ENCODE measurements at places on chromosomes 2 and 18.
A peak's percentile ranks its signal among the peaks of the same experiment; 100 is the strongest.

DNA sequence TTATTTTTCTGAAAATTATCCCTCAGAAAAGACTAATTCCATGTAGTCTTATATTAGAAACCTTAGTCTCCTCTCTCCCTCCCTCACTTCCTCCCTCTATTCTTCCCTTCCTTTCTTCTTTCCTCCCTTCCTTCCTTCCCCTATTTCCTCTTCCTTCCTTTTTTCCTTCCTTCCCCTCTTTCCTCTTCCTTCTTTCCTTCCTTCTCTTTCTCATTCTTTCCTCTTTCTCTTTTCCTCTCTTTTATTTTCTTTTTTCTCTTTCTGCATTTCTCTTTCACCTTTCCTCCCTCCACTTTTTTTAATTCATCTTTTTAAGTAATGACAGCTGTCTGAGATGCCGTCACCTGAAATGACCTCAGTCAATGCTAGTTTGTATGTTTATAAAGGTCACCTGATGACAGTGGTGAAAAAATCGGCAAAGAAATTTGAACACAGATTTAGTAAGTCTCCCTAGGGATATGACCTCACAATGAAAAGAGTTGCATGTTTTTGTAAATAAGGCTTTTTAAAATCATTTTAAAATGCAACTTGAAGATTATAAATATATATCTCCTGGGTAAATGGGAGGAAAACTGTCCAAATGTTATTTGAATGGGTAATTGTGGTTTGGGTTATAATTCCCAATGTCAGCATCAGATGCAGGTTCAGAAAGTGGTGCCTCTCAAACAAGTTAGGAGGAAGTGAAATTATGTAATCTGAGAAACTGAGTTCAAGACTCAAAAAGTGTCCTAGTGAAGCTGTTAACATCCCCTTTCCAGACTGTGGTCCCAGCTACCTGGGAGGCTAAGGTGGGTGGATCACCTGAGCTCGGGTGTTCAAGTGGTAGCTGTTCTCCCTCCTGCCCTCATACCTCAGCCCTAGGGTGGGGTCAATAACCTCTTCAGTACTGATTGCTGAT is 90.3 kb upstream of the ST3GAL5 start:
- H3K4me3 ChIP-seq: no peak overlapping the region
- H3K36me3 ChIP-seq: no peaks in the 10 kb centered on the region
- H3K27me3 ChIP-seq: peaks cover 19% of the 10 kb centered on the region
- H3K27ac ChIP-seq: no peak overlapping the region
- H3K4me1 ChIP-seq: peaks cover 6% of the 10 kb centered on the region

DNA sequence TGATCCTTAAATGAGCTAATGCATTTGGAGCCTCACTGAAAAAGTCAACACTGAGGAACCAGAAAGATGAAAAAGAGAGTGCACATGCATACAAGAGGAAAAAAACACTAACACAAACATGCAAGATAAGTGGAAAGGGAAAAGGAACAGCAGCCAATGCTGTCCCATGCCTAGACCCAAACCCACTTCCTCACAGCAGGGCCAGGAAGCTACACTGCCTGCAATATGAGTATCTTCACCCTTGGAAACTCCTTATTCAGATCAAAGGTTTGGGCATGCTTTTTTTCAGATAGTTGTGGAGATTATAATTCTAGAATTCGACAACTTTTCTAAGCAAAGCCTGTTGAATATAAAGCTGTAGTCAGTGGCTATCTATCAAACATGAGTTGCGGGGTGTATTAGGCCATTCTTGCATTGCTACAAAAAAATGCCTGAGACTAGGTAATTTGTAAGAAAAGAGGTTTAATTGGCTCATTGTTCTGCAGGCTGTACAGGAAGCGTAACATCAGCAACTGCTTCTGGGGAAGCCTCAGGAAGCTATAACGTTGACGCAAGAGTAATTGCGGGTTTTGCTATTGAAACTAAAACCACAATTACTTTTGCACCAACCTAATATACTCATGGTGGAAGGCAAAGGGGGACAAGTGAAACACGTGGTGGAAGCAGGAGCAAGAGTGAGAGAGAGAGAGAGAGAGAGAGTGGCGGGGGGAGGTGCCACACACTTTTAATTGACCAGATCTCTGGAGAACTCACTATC is 138.2 kb downstream of the MBD2 start:
- H3K36me3 ChIP-seq: peaks cover 3% of the 10 kb centered on the region
- peak overlapping the region; percentile 80 for H3K27ac ChIP-seq
- peak; percentile 39 for DNase-seq
- no peak overlapping the region for H3K4me3 ChIP-seq
- peaks cover 21% of the 10 kb centered on the region for H3K4me1 ChIP-seq

GRCh38 chr2:60554074-60554645 is 706 bp upstream of the BCL11A start:
- peak overlapping the region; percentile 76 for H3K4me3 ChIP-seq
- H3K27ac ChIP-seq: no peak overlapping the region
- H3K4me1 ChIP-seq: peaks cover 49% of the 10 kb centered on the region
- H3K36me3 ChIP-seq: no peaks in the 10 kb centered on the region

- peaks cover 43% of the 10 kb centered on the region for H3K4me1 ChIP-seq
- no peaks in the 10 kb centered on the region for H3K27me3 ChIP-seq
- no peak overlapping the region for H3K4me3 ChIP-seq
- no peak for DNase-seq
These were observed 5.1 kb upstream of the MTERF4 start for GRCh38 chr2:241107031-241107783.

DNA sequence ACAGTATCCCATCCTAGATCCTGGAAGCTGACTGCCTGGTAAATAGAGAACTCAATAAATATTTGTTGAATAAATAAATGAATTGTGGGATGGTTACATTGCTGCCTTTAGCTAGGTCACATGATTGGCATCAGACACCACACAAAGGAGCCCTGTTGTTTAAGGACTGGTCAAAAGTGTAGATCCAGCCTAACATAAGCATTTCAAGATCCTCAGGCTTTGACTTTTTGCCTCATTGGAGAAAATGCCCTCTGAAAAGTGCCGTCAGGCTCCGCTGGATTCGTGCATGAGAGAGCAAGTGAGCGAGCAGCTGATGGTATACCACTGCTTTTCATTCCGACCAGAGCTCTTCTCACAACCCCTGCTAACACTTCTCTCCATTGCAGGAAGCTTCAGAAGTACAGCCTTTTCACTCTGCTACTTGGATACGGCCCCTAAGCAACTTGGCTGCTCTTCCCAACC is 1.3 kb upstream of the ZNF24 start:
- H3K36me3 ChIP-seq: peaks cover 11% of the 10 kb centered on the region
- H3K4me1 ChIP-seq: peaks cover 31% of the 10 kb centered on the region
- H3K27ac ChIP-seq: no peak overlapping the region
- H3K27me3 ChIP-seq: no peaks in the 10 kb centered on the region
- no peak for DNase-seq
- peak overlapping the region; percentile 99 for H3K4me3 ChIP-seq

DNA sequence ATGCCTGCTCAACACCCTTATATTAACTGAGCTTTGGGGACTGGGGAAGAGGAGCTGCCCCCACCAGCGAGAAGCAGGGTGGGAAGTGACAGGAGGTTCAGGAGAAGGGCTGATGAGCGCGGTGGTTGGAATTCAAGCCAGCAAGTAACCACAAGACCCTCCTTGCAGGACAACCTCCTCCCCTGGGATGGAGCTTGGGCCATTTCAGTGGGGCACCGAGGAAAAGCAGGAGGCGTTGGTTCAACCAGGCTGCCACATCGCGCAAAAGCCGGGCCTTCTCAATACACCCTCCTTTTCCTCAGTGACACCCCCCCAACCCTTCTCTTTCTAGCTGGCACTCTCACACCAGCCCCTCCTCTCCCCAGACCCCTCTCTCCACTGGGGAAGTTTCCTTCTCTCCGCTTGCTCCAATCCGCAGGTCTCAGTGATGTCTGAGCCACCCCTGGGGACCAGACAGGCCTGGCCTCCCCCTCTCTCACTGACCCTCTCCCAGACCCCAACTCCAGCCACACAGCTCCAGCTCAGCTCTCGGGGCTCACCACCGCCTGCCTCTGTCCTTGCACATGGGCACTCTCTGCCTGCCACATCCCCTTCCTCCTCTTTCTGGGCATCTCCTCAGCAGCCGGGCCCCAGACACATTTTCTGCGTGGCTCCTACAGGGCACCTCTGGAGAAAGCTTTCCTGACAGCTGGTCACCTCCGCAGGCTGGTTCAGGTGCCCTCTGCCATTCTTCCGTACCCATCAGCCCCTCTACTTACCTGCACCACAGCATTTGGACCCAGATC is 44.5 kb downstream of the KCNF1 start:
- DNase-seq: no peak
- no peaks in the 10 kb centered on the region for H3K4me1 ChIP-seq
- peaks cover 9% of the 10 kb centered on the region for H3K27me3 ChIP-seq

GRCh38 chr2:144583741-144584453 is 64.0 kb upstream of the ZEB2 start:
- H3K27me3 ChIP-seq: peaks cover 10% of the 10 kb centered on the region
- H3K4me3 ChIP-seq: no peak overlapping the region
- DNase-seq: no peak
- H3K36me3 ChIP-seq: no peaks in the 10 kb centered on the region
- peaks cover 8% of the 10 kb centered on the region for H3K4me1 ChIP-seq

All from activated CD4-positive, alpha-beta T cell treated with anti-CD3 and anti-CD28 coated beads, Interleukin-2, amount 10 ng/mL, durations not matched to agents 7 days and 5 days (primary cell).